ENCODE measurements at places on chromosomes 2 and 18.

GRCh38 chr2:234550056-234550455 is 53.2 kb upstream of the ARL4C start:
- DNase-seq: no peak

GRCh38 chr2:118265873-118266455 is 177.7 kb downstream of the INSIG2 start:
- DNase-seq: no peak

- DNase-seq: no peak
Observed at GRCh38 chr2:161204846-161205245, 44.6 kb downstream of the TANK start.

GRCh38 chr2:46704593-46704992 is 211.0 kb downstream of the MCFD2 start:
- no peak for DNase-seq

DNA sequence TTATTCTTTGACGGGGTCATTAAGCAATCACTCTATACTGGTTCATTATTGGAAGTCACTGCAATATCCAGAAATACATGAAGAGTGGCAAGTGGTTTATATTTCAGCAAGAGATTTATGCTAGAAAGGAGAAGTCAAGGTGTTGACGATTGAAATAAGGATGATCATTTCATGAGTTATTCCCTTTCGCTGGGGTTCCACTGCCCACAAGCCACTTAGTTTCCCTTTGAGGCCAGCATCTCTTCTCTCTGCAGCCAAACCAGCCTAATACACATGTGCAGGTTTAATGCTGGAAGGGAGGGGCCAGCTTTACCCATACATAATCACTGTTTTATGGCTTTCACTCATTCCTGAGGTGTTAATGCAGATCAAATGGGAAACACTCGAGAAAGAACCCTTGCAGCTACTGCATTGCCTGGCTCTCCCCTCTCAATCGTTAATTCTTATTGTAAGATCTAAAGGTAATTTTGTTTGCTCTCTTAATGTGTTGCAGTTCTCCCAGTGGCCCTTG is 108.4 kb downstream of the MEIS1 start:
- DNase-seq: peak; percentile 41

DNA sequence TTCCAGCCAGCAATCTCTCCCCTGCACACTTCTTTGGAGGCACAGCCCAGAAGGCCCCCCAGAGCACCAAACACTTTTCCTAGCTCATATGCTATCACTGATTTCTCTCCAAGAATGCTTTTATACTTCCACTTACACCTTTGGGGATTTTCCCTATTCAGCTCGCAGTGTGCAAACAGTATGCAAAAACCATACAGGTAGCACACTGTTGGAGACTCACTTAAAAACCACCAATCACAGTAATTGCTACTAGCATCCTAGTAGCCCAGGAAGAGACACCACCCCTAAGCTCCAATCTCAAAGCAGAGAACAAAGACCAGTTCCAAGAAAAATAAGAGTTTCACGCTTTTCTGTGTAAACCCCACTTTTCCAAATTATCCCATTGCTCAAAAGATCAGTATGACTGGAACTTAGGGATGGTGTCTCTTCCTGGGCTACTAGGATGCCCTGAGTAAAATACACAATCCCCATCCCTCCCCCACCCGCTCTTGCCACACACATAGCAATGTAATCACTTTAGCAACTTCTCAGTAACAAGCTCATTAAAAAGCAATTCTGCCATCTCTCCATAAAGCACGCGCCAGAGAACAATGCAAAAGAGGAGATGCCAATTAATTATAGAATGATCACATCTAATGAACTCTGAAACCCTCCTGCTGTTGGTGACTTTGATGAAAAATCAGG is 43.0 kb downstream of the KLF7 start:
- DNase-seq: no peak

- DNase-seq: no peak
Observed at GRCh38 chr18:9616049-9616448, 1.7 kb upstream of the PPP4R1 start.

GRCh38 chr18:40582105-40582504 is 1372.9 kb upstream of the PIK3C3 start:
- DNase-seq: no peak

GRCh38 chr2:100818606-100819369 is 1.2 kb upstream of the NPAS2 start:
- peak; percentile 25 for DNase-seq

- no peak for DNase-seq
Observed at GRCh38 chr18:39675906-39676305, 2110.3 kb upstream of the CELF4 start.

GRCh38 chr2:175187378-175187777 is 5.9 kb upstream of the ATP5MC3 start:
- no peak for DNase-seq

GRCh38 chr2:197229509-197230443 is 80.8 kb downstream of the ANKRD44 start:
- no peak for DNase-seq

DNA sequence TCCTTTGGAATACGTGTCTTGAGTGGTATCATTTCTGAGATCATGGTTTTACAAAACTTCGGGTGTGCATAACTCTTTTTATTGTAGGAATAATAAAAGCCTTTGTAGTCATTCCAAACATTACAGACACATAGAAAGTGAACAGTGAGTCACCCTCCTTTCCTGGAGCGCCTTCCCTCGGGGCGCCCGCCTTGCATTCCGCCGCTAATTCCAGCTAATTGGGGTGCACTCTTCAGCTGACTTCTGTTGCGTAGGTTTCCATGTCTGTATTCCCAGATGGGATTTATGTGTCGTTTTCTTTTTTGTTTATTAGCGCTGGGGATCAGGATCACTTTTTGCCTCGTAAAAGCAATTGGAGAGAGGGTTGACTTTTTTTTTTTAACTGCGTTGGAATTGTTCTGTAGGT is 18.7 kb downstream of the SH3BP4 start:
- no peak for DNase-seq

DNA sequence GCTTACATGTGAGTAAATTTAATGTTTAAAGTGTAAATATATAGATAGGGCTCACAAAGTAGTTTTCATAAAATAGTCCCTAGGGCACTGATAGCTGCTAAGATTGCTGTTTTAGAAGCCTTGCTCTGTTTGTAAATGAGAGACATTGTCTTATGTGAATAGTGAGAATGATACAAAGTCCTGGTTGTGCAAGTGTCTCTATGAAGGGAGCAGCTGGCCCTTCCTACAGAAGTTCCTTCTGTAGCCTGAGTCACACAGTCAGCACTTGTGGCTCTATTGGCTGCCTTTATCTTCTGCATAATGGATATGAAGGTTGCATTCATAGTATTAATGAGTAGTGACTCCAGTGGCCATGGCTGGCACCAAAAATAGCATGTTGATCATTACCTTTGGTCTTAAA is 279.7 kb downstream of the OSR1 start:
- DNase-seq: no peak

DNA sequence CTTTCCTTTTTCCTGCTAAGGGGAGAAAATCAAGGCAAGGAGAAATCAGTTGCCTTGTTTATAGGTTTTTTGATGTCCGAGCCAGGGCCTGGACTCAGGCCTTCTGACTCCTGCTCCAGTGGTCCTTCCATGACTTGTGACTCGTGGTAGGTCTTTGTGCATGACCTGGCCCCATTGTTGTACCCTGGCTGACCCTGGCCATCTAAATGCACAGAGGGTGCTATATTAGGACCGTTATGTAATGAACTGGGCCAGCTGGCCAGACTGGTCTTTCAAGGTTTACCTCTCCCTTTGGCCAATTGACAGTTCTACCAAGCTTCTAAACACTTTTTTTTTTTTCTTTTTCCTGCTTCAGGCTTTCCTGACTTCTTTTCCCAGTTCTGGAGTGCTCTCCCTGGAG is 81.1 kb downstream of the SETBP1 start:
- DNase-seq: no peak

DNA sequence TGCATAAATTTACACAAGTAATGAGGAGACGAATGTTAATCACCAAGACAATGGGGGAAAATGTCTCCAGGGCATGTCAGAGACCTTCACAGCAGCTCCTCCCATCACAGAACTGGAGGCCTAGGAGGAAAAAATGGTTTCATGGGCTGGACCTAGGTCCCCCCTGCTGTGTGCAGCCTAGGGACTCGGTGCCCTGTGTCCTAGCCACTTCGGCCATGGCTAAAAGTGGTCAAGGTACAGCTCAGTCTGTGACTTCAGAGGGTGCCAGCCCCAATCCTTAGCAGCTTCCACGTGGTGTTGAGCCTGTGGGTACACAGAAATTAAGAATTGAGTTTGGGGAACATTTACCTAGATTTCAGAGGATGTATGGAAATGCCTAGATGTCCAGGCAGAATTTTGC is 152.2 kb upstream of the KCNJ3 start:
- DNase-seq: no peak

DNA sequence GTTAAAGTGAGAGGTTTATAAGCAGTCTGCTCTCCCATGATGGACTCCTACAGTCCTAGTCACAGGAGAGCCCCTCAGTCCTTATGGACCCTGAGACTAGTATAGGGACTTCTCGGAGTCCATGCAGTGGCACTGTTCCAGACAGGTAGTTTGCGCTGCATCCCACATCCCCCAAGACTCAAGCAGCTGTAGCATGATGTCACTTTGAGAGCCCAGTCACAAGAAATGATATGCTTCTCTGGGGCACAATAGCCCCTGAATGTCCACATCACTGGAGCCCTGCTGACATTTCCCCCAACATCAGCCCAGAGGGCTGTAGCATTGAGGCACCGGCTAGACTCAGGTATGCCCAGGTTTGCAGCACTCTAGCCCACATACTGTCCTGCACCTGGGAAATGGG is 220.1 kb downstream of the OTX1 start:
- DNase-seq: no peak

- DNase-seq: peak; percentile 50
Observed at GRCh38 chr2:15561574-15562344, 625 bp upstream of the NBAS start.

GRCh38 chr2:11045294-11045693 is 110.0 kb upstream of the SLC66A3 start:
- no peak for DNase-seq

- no peak for DNase-seq
Observed at GRCh38 chr18:57440331-57441070, 5.3 kb downstream of the ONECUT2 start.

GRCh38 chr2:69151931-69152330 is 139.0 kb downstream of the ANTXR1 start:
- DNase-seq: no peak

GRCh38 chr2:144351687-144352086 is 168.2 kb downstream of the ZEB2 start:
- DNase-seq: no peak

GRCh38 chr2:168490015-168490874 is 34.2 kb downstream of the CERS6 start:
- DNase-seq: no peak

DNA sequence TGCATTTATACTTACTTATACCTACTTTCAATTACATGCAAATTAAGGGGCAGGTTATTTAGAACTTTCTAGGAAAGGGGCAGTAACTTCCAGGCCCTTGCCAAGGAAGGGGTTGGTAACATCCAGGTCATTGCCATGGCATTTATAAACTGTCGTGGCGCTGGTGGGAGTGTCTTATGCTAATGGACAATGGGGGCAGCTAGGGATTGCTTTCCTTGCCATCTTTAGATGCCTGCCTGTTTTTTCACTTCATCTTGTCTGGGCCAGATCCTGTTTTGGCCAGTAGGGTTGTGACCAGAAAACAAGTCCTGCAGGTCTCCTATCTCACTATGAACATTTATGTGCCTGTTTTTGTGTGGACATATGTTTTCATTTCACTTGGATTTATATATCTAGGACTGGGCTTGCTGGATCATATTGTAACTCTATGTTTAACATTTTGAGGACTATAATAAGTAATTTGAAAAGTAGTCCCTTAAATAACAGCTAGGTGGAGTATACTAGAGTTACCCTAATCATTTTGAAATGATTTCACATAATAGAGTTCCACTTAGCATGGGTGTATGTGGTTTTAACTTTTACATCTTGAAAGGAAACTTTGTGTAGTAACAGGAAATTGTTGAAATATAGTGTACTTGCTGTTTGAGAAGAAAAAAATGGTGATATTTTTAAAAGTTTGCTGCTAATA is 56.1 kb downstream of the LCLAT1 start:
- DNase-seq: no peak

DNA sequence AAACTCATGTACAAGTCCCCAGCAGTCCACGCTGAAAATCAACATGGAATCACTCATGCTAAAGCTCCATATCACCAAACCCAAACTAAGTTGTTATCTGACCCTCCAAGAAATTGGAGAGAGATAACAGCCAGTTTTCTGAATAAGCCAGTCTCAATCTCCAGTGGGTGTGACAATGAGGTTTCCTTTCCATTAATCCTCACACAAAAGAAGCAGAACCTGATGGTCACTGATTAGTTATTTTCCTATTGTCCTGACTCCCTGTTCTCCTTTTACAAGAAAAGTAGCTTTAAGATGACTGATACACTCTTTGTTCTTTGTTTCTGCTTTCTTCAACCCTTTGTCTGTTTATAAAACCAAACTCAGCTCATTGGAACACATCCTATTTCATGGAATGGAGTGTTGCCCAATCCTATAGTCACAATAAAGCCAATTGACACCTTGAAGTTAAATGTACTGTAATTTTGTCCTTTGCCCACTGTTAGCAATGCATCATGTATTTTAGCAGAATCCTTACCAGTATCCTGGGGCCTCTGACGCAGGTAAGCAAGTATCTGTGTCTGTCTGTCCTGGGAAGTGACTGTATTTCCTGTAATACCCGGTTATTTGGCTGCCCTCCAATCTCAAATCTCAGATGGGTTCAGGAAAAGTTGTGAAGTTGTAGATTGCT is 30.6 kb upstream of the SH3RF3 start:
- no peak for DNase-seq

- no peak for DNase-seq
Observed at GRCh38 chr2:1774929-1775328, 30.6 kb upstream of the PXDN start.

DNA sequence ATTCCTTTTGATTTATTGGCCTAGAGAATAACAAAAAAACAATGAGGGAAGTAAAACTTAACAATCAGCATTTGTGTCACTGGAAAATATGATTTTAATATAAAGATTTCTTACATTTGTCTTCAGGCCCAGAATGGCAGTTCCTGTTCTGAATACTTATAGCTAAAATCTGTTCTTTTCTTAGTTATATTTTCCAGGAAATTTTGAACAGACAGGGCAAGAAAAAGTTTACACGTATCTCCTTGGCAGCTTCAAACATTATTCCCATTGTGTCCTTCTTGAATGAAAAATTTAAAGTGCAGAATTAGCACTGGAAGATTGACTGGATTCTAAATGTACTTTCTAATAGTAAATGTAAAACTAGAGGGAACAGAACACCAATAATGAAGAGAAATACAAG is 1454.0 kb upstream of the PIK3C3 start:
- DNase-seq: no peak
